Liver (tissue), 10 donors: ENCODE measurements at places on chromosomes 4 and X. TPM values are rescaled to one million over a fixed set of nuclear protein-coding genes. Genes with fewer than 3 reads are reported as not detected.

ADH1B gene
- polyA plus RNA-seq = 658 TPM

DOK7 gene
- polyA plus RNA-seq = 0.69 TPM

PDZD4 gene
- 0.15 TPM for polyA plus RNA-seq

CLIC2 gene
- 3.3 TPM for polyA plus RNA-seq

FAT4 gene
- 0.90 TPM for polyA plus RNA-seq

POU3F4 gene
- not detected for polyA plus RNA-seq

IQCM gene
- not detected for polyA plus RNA-seq

DSPP gene
- polyA plus RNA-seq = not detected

HAND2 gene
- polyA plus RNA-seq = 2.9 TPM

DNA sequence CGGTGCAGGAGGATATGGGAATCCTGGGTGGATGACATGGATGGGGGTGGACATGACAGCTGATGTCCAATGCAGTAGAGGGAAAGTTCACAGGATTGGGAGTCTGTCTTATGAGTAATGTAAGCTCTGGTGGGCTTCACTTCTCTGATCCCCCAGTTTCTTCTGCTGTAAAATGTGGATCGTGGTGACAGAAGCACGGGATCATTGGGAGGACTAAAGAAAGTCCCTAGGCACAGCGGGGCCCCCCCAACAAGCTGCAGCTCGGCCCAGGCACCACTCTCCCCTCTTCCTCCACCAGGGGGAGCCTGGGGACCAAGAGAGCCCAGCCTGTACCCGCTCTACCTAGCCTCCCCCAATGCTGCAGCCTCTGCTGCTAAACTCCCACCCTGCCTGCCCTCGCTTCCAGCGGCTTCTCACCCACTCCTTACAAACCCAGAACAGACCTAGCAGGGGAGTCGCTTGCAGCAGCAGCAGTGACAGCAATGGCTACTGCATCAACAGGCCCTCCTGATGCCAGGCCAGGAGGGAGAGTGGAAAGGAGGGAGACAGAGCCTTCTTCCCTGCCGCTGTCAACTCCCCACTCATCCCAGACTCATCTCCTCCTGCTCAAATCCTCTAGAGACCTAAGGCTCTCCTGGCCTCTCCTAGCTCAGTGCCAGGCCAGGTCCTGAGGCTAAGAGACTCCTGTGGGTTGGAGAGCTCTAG is 36.1 kb upstream of the IQSEC2 start:
- no peaks in the 10 kb centered on the region for H3K36me3 ChIP-seq
- H3K27me3 ChIP-seq = peaks cover 5% of the 10 kb centered on the region
- H3K4me1 ChIP-seq = peaks cover 18% of the 10 kb centered on the region
- peak; percentile 57 for DNase-seq

GRCh38 chrX:39481621-39482020 is 616.1 kb downstream of the BCOR start:
- no peak for DNase-seq
- no peaks in the 10 kb centered on the region for H3K36me3 ChIP-seq
- no peaks in the 10 kb centered on the region for H3K27me3 ChIP-seq
- H3K27ac ChIP-seq = no peak overlapping the region

GRCh38 chr4:27861381-27861787 is 1000.7 kb downstream of the STIM2 start:
- no peaks in the 10 kb centered on the region for H3K36me3 ChIP-seq
- no peaks in the 10 kb centered on the region for H3K27me3 ChIP-seq
- DNase-seq = no peak
- H3K4me3 ChIP-seq = no peak overlapping the region
- no peak overlapping the region for H3K27ac ChIP-seq

GRCh38 chr4:6032249-6033244 is 14.3 kb upstream of the C4orf50 start:
- no peak for DNase-seq
- H3K4me3 ChIP-seq = no peak overlapping the region
- no peaks in the 10 kb centered on the region for H3K4me1 ChIP-seq
- no peaks in the 10 kb centered on the region for H3K27me3 ChIP-seq
- no peak overlapping the region for H3K27ac ChIP-seq
- no peaks in the 10 kb centered on the region for H3K36me3 ChIP-seq

DNA sequence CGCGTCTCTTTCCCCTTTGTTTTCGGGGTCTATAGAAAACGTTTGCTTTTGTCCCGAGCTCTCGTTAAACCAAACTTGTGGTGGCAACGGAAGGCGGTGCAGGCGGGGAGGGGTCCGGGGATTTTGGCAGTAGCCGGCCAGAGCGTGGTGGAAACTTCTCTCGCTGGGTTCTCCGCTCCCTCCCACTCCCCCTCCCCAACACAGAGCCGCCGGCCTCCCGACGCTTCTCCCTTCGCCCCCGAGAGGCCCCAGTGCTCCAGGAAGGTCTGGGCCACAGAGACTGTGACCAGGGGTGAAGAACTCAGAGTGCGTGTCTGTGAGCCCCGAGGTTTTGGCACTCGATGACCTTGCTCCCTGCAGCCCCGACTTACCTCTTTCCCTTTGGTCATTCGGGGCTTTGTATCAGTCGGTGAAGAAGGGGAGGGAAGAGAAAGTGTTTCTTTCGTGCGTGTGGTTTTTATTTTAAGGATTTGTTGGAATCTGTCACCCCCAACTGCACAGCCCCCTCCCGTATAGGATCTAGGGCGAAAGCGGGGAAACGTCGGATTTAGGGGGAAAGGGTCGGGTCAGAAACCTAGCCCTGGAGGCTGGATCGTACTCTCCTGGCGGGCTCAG is 9.0 kb upstream of the BCOR start:
- H3K27me3 ChIP-seq = no peaks in the 10 kb centered on the region
- no peaks in the 10 kb centered on the region for H3K36me3 ChIP-seq
- H3K27ac ChIP-seq = peak overlapping the region; percentile 97
- peak overlapping the region; percentile 41 for H3K4me3 ChIP-seq
- peaks cover 25% of the 10 kb centered on the region for H3K4me1 ChIP-seq

DNA sequence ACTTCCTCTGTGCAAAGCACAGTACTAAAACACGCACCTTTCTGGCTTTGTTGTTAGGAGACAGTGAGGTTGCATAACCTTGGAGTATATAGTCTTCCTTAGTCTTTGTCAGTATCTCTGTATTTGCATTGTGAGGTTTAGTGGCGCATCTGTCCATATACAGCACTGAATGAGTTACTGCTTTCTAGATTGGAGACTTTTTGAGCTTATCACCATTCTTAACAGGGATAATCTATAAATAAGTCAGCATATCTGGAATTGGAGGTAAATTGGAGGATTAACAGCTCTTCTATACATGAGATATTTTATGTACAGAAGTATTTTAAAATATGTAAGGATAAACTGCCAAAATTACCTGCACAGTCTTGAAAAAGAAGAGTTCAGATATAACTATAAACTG is 4.3 kb downstream of the FHDC1 start:
- peaks cover 28% of the 10 kb centered on the region for H3K4me1 ChIP-seq
- no peak overlapping the region for H3K27ac ChIP-seq
- no peak for DNase-seq
- H3K4me3 ChIP-seq = no peak overlapping the region
- no peaks in the 10 kb centered on the region for H3K36me3 ChIP-seq

DNA sequence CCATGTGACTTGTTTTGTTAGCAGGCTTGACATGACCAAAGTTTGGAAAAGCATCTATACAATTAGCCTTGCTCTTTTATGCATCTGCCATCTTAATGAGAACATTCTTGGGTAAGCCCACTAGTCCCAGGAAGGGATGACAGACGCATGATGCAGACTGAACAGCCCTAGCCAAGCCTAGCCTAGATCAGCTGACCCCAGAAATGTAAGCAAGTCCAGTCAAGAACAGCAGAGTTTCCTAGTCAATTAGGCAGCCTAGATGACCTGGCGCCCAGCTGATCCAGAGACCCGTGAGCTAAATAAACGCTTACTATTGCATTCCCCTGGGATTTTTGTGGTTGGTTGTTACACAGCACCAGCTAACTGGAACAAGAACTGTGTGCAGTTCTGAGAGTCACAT is 457.9 kb downstream of the BCOR start:
- H3K27me3 ChIP-seq = no peaks in the 10 kb centered on the region
- peaks cover 2% of the 10 kb centered on the region for H3K4me1 ChIP-seq
- no peaks in the 10 kb centered on the region for H3K36me3 ChIP-seq
- no peak overlapping the region for H3K4me3 ChIP-seq
- no peak for DNase-seq
- no peak overlapping the region for H3K27ac ChIP-seq

DNA sequence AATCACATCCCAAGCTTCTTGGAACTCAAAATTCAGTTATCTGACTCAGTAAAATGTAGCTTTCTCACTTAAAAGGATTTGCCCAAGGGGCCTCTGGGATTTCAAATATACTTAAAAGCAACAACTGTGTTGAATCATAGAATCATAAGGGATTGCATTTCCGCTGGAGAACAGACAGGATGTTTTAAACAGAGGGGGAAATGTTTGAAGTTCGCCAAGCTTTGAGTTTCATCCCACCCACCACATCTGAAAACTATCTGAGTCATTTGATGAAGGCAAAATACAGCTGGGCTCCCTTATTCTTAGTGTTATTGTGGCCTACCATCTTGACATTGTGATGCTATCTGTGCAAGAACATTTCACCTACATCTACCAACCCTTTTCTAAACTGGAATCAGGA is 73.5 kb downstream of the PPP1R2C start:
- H3K27me3 ChIP-seq = no peaks in the 10 kb centered on the region
- H3K4me3 ChIP-seq = no peak overlapping the region
- no peaks in the 10 kb centered on the region for H3K4me1 ChIP-seq

DNA sequence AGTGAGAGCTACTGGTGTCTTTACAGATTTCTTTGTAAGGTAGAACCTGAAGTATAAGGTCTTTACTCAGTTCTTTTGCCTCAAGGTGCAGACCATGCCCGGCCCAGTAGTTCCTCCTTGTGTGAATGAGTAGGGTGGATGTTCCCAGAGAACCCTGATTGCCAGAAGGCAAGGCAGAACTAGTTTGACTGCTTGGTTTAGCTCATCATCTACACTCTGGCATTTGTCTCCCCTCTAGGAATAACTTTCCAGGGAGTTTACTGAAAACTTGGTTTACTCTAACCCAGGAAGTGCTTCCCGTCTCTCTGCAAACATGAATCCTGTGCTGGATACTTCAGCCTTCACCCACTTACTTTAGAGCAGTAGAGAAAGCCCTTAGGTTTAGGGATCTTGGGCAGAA is 29.1 kb downstream of the MCUB start:
- no peaks in the 10 kb centered on the region for H3K4me1 ChIP-seq
- H3K27ac ChIP-seq = no peak overlapping the region
- no peak for DNase-seq
- no peak overlapping the region for H3K4me3 ChIP-seq
- no peaks in the 10 kb centered on the region for H3K27me3 ChIP-seq

GRCh38 chr4:180489787-180490186 is 1753.4 kb upstream of the TENM3 start:
- H3K27ac ChIP-seq = no peak overlapping the region
- no peak for DNase-seq
- H3K4me1 ChIP-seq = no peaks in the 10 kb centered on the region
- H3K27me3 ChIP-seq = no peaks in the 10 kb centered on the region

GRCh38 chr4:102343964-102344519 is 1.2 kb downstream of the SLC39A8 start:
- peak overlapping the region; percentile 87 for H3K4me3 ChIP-seq
- H3K4me1 ChIP-seq = peaks cover 7% of the 10 kb centered on the region
- H3K36me3 ChIP-seq = no peaks in the 10 kb centered on the region
- peak; percentile 41 for DNase-seq

GRCh38 chr4:3673176-3673575 is 93.0 kb upstream of the ADRA2C start:
- no peak for DNase-seq
- H3K4me3 ChIP-seq = no peak overlapping the region
- H3K4me1 ChIP-seq = no peaks in the 10 kb centered on the region
- no peak overlapping the region for H3K27ac ChIP-seq

GRCh38 chrX:150854856-150855255 is 43.6 kb downstream of the CD99L2 start:
- no peak for DNase-seq
- H3K27me3 ChIP-seq = no peaks in the 10 kb centered on the region
- peaks cover 8% of the 10 kb centered on the region for H3K4me1 ChIP-seq
- H3K4me3 ChIP-seq = no peak overlapping the region
- no peaks in the 10 kb centered on the region for H3K36me3 ChIP-seq

GRCh38 chr4:33357121-33357520 is 2637.0 kb downstream of the PCDH7 start:
- DNase-seq = no peak
- H3K4me3 ChIP-seq = no peak overlapping the region
- H3K36me3 ChIP-seq = no peaks in the 10 kb centered on the region
- H3K27me3 ChIP-seq = no peaks in the 10 kb centered on the region

GRCh38 chr4:140611854-140612253 is 43.1 kb upstream of the UCP1 start:
- no peak for DNase-seq
- H3K4me3 ChIP-seq = no peak overlapping the region
- no peak overlapping the region for H3K27ac ChIP-seq
- H3K4me1 ChIP-seq = peaks cover 2% of the 10 kb centered on the region
- H3K36me3 ChIP-seq = no peaks in the 10 kb centered on the region

DNA sequence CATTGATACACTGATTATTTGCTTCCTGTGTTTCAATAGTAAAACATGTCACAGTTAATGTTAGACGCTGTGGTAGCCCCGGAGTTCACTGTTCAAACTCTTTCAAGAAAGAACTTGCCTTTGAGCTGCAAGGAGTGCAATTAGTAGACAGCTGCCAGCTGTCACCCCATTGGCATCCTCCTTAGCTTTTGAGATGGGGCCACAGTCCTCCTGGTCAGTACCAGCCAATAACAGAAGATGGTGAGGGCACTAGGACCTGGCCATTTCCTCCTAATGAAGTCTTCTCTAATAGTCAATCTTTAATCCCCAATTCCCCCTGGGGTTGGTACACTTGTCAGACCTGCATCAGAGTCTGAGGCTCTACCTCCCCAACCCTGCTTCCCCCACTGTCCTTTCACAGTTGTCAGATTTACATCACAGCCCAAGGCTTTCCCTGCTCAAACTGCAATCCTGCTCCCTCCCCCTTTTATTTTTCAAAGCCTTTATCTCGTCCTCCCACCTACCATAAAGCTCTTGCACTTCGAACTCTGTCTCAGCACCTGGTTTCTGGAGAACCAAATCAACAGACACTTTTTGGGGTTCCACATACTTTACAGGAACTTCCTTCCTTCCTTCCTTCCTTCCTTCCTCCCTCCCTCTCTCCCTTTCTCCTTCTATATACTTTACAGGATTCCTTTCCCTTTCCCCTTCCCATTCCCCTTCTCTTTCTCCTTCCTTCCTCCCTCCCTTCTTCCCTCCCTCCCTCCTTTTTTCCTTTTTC is 182.0 kb downstream of the RASL11B start:
- H3K27me3 ChIP-seq = no peaks in the 10 kb centered on the region
- H3K36me3 ChIP-seq = no peaks in the 10 kb centered on the region
- no peak overlapping the region for H3K4me3 ChIP-seq
- H3K4me1 ChIP-seq = no peaks in the 10 kb centered on the region
- H3K27ac ChIP-seq = no peak overlapping the region
- DNase-seq = no peak

GRCh38 chr4:182604953-182605352 is 312.2 kb downstream of the DCTD start:
- no peak overlapping the region for H3K4me3 ChIP-seq
- H3K4me1 ChIP-seq = no peaks in the 10 kb centered on the region
- H3K27ac ChIP-seq = no peak overlapping the region
- no peaks in the 10 kb centered on the region for H3K27me3 ChIP-seq

DNA sequence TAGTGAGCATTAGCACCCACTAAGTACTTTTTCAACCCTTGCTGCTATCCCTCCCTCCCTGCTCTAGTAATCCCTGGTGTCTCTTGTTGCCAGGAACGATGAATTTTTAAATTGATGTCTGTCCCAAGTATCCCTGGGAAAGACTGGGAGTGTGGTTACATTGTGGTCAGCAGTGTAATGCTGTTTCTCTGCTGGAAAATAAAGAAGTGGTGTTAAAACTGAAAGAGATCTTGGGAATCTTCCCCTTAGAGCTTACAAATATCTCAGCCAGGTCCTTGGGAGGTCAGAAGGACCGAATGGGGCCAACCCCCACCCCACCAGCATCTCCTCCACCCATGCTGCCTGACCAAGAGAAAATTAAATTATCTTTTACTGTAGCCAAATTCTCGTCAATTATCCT is 174.5 kb upstream of the MXRA5 start:
- H3K27me3 ChIP-seq = no peaks in the 10 kb centered on the region
- H3K4me3 ChIP-seq = no peak overlapping the region
- no peaks in the 10 kb centered on the region for H3K36me3 ChIP-seq
